Dermis microvascular lymphatic vessel endothelial cell (primary cell): ENCODE measurements at places on chromosomes 13 and 19.
A peak's percentile ranks its signal among the peaks of the same experiment; 100 is the strongest.

DNA sequence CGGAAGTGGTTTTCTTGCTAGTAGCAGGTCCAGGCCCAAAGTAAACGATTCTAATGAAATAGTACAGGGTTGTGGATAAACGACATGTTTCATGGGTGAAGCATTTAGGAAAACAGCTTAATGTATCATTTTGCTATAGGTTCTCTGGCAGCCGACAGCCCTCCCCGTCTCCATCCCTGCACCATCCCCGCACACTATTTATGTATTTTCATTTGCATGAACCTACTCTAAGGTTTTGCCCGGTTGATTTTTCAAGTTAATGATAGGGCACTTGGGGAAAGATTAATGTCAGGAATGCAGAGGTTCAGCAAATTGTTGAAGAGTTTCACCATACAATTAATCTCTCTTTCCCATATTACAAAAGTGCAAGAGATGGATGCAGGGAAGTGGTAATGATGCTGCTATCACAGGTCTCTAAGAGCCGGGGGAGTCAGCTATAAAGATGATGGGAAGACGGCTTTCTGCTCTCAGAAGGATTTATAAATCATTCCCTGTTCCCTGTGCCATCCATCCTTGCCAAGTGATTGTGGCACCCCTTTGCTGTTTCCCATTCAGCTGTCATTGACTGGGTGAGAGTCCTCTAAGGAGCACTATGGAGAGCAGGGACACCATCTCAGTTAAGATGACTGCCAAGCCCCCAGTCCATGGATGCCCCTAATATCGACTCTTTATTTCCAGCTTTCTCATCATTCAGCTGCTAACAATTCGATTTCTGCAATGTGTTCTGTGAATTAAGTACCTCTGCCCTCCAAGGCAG, 186.3 kb downstream of the IRS2 start:
- DNase-seq = no peak

DNA sequence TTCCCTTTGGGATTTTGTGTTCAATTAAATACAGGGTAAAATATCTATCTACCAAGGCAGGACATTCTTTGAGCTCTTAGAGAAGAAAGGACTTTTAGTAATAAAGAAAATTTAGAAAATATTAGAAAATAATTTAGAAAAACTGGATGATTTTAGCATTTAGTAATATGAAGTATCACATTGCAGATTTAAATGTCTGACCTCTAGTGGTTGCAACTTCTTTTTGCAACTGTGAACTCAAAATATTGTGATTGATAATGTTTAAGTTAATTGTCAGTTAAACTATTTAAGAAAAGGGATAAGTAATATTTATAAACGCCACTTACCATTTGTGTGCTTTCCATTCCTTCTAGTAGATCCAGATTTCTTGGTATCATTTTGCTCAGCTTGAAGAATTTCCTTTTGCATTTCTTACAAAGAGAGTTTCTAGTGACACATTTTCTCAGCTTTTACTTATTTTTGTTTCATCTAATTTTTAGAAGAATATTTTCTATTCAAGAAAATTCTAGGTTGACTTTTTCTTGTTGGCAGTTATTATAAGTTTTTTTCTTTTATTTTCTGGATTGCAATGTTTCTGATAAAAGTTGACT, 10.3 kb upstream of the POSTN start:
- DNase-seq = peak; percentile 21

- no peak for DNase-seq
Measured at GRCh38 chr13:97528518-97528917, 94.5 kb downstream of the RAP2A start.

GRCh38 chr13:33279414-33280278, 5.9 kb downstream of the STARD13 start:
- DNase-seq = peak; percentile 83

DNA sequence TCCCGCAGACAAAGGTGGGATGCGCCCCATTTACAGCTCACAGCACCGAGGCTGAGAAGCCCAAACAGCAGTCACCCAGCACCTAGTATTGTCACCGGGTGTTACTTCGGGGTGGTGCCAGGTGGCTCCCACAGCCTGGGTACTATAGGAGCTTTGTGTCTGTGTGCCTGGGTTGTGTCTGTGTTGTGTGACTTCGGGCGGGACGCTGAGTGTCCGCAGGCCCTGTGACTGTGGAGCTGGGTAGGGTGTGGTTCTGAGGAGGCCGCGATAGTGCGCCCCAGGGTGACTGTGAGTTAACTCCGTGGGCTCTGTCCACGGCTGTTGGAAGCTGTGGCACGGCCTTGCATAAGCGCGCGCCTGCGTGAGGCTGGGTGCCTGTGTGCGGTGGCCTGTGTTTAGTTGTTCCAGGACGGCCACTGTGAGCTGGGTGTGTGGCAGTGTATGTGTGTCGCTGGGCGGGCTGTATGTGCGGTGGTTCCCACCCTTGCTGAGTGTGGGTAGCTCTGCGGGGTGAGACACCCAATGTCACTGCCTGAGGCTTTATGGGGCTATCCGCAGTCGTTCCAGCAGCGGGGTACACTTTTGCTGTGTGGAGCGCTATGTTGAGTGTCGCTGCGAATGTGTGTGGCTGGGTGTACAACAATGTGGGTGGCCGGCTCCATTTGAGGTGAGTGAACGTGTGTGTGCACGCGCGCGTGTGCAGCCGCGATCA, 559 bp upstream of the SSBP4 start:
- DNase-seq = no peak

DNA sequence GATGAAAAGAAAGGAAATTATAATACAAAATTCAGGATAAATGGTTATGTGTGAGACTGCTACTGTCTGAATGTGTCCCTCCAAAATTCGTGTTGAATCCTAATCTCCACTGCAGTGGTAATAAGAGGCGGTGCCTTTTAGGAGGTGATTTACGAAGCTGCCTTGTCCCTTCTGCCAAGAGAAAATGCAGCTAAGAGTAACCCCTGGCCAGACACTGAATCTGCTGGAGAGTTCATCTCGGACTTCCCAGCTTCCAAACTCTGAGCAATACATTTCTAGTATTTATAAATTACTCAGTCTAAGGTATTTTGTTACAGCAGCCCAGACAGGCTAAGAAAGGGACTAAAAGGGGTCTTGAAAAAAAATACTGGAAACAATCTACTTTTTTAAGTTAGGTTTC, 152.6 kb downstream of the KLF12 start:
- DNase-seq = no peak

GRCh38 chr13:101706651-101707050, 254.2 kb downstream of the ITGBL1 start:
- DNase-seq = peak; percentile 86

DNA sequence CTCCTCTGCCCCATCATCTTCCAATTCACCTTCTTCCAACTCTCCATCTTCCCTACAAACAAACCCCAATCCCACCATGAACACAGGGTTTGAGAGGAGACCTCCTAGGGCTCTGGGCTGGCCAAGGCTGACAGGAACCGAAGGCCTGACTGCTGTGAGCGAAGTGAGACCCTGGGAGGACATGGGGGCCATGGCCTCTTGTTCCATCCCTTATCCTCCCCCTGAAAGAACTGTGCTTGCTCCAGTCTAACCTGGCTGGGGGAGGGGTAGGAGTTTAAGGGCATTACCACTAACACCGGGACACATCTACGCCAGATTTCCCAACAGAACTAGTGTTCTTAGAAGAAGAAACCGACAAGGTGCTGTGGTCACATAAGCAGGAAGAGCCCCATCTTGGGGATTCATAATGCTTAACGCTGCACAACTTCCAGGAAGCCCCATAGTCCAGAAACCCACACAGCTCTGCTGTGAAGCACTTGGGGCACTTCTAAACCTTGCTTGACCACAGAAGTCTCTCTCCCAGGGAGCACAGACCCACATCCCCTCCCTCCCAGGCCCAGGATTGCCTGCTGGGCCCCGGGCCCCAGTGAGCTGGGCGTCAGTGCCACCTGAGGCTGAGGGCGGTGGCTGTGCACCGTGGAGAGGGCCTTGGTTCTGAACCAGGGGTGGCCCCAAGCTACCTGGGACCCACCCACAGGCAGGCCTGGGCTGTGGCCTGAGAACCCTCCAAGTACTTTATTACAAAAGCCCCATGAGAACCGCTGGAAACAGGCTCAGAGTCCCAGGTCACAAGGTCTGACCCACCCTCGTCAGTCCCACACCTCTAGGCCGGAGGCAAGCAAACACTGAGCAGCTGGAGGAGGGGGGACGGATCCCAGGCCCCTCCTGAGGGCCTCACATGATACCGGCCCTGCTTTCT, 18.8 kb downstream of the ZC3H4 start:
- no peak for DNase-seq

DNA sequence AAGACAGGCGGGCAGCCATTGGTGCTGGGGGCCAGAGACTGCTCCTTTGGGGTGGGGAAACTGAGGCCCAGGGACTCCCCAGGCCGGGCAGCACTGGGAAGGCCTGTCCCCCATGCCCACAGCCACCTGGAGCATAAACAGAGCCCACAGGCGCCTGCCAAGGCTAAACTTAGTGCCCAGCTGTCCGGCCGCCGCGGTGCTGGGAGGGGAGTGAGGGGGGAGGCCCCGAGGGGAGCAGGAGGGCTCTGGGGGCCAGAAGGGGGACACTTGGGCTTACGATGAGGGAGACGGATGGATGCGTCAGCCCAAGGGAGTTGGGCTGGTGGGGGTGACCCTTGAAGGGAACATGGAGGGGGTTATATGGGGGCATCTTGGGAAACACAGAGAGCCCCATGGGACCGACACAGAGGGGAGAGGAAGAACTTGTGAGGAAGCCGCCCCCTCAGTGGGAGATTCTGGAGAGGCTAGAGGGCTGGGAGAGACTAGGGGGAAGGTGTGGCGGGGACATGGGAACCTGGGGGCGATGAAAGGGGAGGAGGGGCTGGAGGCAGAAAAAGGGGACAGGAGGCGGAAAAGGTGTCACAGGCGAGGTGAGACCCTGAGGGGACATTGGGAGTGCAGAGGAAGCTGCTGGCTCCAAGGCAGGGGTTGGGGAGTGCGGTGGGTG, 2.2 kb downstream of the CERS1 start:
- no peak for DNase-seq

GRCh38 chr19:42280815-42281145, 11.7 kb downstream of the CIC start:
- peak; percentile 46 for DNase-seq

DNA sequence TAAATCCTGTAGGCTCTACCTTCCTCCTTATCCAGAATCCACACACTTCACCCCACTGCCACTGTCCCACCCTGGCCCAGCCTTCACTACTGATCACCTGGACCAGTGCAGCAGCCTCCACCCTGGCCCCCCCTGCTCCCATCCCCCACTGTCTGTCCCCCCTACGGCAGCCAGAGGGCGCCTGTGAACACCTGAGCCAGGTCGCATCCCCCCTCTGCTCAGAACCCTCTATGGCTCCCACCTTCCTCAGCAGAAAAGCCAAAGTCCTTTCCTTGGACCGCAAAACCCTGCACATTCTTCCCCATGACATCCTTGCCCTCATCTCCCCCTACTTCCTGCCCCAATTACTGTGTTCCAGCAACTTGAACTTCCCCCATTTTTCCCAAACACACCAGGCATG, 20.6 kb downstream of the ELAVL3 start:
- no peak for DNase-seq

- no peak for DNase-seq
Measured at GRCh38 chr13:40640202-40640601, 26.2 kb downstream of the FOXO1 start.

DNA sequence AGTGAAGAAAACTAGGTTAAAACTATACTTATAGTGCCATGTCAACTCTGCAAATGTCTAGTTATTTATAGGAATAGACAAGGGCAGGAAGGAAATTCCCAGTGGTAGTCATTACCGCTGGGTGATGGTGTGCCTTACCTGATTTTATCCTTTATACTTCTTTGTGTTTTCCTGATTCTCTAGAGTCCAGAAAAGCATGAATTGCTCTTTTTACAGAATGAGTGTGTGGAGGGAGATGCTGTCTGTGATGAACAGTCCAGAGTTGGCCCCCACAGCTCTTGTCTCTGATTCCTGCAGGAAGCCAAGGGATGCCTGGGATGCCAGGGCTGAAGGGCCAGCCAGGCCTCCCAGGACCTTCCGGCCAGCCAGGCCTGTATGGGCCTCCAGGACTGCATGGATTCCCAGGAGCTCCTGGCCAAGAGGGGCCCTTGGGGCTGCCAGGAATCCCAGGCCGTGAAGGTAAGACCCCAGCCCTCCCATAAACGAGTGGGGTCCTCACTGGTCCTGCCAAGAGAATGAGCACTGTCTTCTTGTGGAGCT, 83.7 kb downstream of the RAB20 start:
- DNase-seq = peak; percentile 53

DNA sequence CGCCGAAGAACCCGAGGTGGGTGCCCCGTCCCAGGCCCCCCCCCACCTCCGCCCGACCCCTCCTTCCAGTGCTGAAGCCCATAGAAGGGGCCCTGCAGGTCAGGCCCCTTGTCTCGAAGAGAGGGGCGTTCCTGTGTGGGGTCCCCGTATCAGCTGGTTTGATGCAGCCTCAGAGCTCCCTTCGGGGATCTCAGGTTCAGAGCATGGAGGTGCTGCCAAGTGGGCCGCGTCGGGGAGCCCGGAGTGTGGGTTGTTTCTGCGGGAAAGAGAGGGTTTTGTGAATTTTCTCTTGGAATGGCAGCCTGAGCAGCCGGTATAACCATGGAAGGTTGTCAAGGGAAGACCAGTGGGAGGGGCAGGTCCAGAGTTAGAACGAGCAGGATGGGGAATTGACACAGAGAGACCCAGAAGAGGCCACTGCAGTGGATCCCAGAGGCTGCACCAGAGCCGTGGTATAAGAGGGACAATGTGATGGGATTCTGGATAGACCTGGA, 384 bp downstream of the TRAPPC2B start:
- no peak for DNase-seq
